Osteoblast (primary cell): ENCODE measurements at places on chromosomes 1 and 21.

GRCh38 chr1:3172431-3173380 is 103.7 kb downstream of the PRDM16 start:
- DNase-seq, result no peak

DNA sequence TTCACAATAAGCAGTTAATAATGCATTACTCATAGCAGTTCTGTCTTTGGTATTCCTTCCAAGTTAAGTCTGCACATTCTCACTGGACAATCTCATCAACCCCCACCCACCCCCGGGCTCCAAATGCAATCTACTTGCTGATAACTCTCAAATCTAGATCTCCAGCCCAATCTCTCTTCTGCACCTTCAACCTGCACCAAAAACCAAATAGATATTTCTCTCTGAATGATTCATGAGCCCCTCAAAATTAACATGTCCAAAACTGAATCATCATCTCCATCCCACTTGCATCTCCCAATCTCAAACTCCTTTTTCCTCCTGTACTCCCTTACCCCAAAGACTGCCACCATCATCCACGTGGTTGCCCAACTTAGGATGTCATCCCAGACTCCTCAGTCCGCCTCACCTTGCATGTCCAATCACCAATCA is 2.7 kb downstream of the DOCK7 start:
- peak; percentile 80 for DNase-seq

- peak; percentile 58 for DNase-seq
Observed at GRCh38 chr1:9273177-9273576, 19.5 kb upstream of the SPSB1 start.

DNA sequence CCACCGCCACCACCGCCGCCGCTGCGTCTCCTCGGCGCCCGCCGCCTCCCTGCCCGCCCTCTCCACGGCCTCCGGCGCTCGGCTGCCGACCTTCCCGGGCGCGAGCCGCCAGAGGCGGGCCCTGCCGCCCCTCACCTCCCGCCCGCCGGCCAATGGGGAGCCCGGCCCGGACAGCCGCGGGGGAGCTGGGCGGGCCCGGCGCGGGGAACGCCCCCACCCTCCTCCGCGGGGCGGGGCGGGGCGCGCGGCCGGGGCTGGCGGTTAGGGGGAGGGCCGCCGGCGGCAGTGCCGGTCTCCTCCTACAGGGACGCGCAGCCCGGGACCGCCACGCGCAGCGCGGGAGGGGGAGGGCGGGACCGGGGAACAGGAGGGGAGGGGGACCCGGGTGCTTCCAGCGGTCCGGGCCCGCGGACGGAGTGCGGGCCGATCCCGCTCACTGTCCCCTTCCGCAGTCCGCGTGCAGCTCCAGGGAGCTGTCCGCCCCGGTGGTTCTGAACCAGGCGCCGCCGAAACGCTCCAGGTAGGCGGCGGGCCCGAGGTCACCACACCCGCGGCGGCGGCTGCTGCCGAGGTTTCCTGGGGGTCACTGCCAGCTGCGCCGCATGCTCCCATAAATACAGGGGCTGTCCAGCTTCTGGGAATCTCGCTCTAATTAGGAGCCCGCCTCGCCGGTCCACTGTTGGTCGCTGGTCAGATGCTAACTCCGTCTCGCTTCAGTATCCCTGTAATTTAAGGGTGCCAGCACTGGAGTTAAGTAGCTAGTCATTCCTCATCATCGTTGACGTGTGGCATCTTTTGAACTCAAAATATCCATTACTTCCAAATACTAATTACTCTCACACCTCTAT is at the start of gene PGBD5:
TSS of gene PGBD5 (minus strand) at position 87 of the 848 bp plus-strand sequence. CDS start 404 bp downstream, outside the sequence.
- peak; percentile 97 for DNase-seq

DNA sequence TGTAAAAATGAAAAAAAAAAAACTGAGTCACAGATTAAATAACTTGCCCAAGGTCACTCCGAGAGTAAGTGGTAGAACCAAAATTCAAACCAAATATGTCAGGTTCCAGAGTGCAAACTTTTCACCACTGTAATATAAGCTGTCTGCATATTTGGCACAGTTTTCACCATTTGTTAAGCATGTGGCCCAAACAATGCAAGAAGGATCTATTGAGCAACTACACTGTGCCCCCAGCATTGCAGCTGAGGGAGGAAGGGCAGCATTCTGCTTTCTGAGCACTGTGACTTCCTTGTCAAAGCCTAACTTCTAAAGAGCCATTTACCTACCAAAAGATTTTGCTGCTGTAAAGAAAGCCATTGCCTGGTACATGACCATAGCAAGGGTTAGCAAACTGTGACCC is 133.4 kb downstream of the SYT2 start:
- DNase-seq, result peak; percentile 50

DNA sequence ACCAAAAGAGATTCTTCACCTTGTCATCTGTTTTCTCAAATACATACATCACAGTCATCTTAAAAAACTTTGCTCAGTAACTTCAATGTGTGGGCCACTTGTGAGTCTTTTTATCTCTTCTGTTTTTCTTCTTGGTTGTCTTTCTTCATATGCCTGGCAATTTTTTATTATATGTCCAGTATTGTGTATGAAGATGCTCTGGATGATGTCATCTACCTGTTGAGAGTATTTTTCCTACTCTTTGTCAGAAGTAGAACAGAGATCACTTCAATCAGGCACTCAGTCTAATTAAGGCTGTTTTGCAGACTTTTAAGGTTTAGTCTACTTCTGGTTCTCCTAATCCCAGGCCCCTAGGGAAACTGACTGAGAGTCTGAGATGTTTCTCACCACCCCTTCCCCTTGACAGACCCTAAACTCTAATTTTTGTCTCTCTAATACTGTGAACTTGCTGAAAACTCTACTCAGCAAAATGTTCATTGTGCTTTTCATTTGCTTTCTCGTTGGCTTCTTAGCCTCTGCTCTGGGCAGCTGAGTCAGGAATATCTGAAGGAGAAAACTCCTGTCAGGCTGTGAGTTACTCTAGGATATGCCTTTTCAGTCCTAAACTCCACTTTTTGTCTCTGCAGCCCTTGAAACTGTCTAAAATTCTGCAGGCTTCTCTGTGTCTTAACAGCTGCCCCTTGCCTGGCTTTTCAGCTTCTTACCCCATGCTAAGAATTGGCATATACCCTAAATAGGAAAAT is 33.0 kb upstream of the DNAJC6 start:
- DNase-seq, result no peak

- no peak for DNase-seq
Observed at GRCh38 chr21:29654855-29655254, 284.9 kb downstream of the GRIK1 start.

DNA sequence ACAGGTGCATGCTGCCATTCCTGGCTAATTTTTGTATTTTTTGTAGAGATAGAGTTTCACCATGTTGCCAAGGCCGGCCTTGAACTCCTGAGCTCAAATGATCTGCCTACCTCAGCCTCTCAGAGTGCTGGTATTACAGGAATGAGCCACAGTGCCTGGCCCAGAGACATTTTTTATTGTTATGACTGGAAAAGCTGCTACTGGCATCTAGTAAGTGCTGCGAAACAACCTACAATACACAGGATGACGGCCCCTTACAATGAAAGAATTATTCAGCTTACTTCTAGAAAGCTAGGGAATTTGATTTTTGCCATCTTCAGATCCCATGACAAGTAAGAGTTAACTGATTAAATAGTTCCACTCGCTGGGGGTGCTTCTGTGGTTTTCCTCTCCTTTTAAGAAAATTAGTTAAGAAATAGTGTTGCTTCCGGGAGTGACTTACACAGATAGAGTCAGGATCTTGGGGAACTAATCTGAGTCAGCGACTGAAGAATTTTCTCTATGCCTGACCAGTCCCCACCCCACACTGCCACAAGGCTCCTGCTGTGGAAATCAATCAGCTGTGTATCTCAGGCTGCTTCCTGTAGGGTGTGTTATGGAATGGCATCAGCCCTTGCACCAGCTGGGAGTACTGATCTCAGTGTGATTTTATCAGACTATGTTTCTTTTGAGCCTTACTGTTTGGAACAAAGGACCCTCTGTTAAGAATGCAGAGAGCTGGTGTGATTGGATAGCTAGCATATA is 93.0 kb upstream of the BMP8A start:
- peak; percentile 93 for DNase-seq

DNA sequence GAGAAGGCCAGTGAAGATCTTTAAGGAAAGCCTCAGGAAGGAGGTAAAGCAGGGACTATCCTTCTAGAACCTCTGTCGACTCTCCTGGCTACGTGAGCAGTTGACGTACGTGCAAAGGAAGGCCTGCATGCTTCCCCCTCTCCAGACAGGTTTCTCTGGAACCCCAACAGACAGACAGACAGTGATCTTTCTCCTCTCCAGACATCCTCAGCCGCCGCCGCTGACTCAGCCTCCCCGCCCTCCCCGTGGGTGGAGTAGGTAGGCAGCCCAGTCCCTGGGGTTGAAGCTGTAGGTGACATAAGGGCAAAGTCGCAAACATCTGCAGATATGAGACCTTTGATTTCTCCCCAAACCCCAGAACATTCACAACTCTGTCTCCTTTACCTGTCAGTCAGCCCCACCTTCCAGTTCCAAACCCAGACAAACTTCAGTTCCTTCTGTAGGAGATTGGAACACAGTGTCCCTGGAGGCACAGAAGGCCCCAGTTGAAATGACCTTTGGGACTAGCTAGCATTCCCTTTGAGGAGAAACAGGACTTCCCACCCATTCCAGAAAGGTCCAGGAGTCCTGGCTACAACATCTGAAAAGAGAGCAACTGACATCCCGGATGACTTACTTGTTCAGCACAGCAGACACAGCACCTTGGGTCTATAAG is 146.0 kb upstream of the JUN start:
- peak; percentile 50 for DNase-seq

DNA sequence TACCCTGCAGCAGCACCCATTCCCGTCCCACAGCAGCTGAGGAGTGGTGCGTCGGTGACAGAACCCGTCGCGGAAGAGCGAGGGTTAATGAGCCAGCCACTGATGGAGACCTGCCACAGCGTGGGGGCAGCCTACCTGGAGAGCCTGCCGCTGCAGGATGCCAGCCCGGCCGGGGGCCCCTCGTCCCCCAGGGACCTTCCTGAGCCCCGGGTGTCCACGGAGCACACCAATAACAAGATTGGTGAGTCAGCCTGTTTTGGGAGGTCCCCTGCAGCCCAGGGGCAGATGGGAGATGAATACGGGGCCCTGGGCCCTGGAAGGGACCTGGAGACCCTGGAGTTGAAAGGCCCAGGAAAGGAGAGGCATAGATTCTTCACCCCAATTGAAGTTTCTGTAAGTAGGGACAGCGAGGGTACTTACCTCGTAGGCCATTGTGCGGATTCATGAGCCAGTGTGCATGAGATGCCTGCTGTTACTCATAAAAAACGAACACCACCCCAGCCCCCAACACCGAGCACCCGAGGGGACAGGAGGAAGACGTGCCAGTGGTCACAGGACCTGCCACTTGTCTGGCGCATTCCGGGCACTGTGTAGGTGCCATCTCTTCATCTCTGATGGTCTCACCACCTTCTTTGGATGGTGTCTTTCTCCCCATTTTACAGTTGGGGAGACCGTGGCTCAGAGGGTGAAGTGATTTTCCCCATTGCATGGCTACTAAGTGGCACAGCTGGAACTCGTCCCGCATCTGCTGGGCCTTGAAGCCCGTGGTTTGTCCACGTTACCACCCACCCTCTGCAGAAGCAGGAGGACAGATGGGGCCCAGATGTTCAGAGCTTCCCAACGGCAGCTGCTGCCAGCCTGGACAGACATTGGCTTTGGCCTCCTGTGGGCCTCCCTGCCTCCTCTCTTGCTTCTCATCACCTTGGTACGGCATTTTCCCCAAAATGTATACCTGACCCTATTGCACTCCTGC is 28.3 kb upstream of the TNFRSF1B start:
- DNase-seq, result peak; percentile 72

DNA sequence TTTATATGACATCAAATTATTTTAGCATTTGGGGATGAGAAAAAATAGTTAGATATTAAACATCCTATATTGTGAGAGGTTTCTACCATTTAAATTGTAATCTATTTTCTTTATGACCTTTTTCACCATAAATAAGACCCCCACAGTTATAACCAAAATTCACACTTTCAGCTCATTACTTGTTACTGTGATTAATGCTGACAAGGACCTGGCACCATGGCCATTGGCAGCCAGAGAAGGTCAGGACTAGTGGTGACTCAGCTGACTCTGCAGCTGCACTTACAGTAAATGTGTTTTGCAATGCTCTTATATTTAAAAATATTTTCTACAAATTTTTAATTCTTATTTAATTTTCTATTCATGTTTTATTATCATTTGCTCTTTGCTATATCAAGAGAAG is 133.3 kb upstream of the C1orf105 start:
- DNase-seq, result peak; percentile 77

DNA sequence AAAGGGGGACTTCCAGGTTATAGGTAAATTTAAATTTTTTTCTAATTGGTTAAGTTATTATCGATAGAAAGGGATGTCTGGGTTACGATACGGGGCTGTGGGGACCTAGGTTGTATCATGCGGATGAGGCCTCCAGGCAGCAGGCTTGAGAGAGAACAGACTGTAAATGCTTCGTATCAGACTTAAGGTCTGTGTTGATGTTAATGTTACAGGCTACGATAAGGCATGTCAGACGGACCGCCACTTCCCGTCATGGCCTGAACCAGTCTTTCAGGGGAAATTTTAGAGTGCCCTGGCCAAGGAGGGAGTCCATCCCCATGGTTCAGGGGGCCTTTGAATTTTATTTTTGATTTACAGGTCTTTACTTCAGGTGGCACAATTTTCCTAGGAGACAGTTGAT is 16.7 kb downstream of the ABCG1 start:
- no peak for DNase-seq

DNA sequence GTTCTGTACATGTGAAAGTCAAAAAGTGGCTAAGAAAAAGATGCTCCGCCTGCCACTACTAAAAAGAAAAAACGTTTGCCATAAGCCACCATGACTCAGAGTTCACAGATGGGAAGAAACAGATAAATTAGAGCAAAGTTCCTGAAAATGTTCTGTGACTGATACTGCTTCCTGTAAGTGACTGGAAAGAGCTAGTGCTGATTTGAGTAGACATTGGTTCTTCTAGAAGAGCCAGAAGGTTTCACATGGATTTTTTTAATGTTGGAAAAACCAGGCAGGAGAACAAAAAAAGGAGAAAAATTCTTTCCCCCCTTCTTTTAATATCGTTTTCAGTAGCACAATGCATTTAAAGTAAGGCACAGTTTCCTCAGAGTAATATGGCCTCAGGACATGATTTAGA is 221.4 kb downstream of the HLX start:
- DNase-seq, result peak; percentile 87

DNA sequence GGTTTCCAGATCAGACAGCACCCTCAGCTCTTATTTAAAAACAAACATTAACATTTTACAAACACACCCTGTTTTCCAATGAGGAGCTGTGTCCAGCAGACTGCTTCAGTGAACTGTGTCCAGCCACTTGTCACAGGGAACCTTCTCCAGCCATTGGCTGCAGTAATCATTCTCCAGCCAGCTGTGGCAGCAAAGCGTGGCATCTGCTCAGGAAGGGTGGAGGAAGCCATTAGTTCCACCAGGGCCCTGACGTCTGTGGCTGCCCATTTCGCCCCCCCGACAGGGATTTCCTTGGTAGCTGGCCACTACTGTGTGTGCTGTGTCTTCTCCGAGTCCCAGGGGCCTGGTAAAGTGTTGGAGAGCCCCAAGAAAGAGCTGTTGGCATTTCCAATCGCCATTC is 62.9 kb upstream of the SELENON start:
- DNase-seq, result no peak

- DNase-seq, result no peak
Observed at GRCh38 chr1:30329263-30329753, 394.1 kb downstream of the MATN1 start.
